ENCODE measurements at places on chromosomes 5 and 9.

- DNase-seq, result no peak
These were observed 26.6 kb downstream of the PALM2AKAP2 start for GRCh38 chr9:109806506-109807115.

DNA sequence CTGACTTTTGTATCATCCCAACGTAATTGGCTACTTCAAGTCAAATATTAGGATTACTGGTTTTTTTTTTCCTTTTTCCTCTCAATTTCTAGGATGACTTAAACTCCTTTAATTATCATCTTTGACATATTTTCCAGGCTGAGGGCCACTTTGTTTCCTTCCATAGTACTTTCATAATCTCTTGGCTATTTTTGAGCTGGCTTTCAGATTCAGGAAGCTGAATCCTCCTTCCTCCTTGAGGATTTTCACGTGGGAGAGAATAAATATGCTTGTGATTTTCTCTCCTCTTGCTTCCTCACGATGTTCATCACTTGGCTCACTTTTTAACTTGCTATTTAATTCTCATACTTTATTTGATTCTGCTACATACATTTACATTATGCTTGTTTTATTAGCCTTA is 88.1 kb downstream of the ITGA1 start:
- DNase-seq, result no peak

GRCh38 chr5:40599676-40600075 is 80.0 kb upstream of the PTGER4 start:
- DNase-seq, result no peak

- DNase-seq, result no peak
These were observed 64.7 kb downstream of the NR3C1 start for GRCh38 chr5:143338658-143339366.

DNA sequence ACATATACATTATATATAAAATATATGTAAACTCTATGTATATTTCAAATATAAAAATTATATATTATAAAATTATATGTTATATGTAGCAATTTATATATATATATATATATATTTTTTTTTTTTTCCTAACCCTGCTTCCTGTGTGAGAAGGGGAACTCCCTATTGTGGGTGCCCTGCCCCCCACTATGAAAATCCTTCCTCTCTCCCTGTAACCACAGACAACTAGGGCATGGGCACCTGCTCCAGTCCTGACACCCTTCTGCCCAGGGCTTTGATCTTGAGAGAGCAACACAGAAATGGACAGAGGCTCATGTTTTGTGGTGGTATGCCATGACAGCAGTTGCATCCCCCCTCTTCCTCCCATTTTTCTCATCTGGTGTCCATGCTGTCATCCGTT is 148.7 kb upstream of the IL12B start:
- no peak for DNase-seq

GRCh38 chr5:38018016-38018415 is 178.2 kb upstream of the GDNF start:
- no peak for DNase-seq

- no peak for DNase-seq
These were observed 46.6 kb downstream of the RMI1 start for GRCh38 chr9:84027201-84027600.

GRCh38 chr9:134944916-134945315 is 27.2 kb upstream of the FCN1 start:
- no peak for DNase-seq

- DNase-seq, result peak; percentile 12
These were observed 11.9 kb upstream of the GM2A start for GRCh38 chr5:151240924-151241635.

- DNase-seq, result no peak
These were observed 46.4 kb downstream of the CDK7 start for GRCh38 chr5:69281114-69281513.

DNA sequence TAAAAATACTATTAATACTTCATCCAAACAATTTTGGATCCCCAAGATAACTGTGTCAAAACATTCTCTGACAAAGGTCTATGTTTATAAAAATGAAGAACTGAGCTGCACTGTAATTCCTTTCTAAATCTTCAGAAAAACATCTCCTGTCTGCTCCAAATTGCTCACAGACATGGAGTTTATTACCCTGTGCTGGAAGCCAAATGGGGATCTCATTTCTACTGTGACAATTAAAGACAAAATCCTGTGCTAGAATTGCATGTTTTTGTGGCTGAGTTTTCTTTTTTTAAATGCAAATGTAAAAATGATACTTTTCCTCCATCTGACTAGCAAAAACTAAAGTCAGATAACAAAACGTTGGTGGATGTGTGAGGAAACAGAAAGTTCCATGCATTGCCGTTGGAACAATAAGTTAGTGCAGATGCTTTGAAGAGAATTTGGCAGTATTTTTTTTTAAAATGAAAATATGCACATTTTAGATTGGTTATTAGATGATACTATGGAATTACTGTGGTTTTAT is 93.5 kb downstream of the GNA14 start:
- no peak for DNase-seq

DNA sequence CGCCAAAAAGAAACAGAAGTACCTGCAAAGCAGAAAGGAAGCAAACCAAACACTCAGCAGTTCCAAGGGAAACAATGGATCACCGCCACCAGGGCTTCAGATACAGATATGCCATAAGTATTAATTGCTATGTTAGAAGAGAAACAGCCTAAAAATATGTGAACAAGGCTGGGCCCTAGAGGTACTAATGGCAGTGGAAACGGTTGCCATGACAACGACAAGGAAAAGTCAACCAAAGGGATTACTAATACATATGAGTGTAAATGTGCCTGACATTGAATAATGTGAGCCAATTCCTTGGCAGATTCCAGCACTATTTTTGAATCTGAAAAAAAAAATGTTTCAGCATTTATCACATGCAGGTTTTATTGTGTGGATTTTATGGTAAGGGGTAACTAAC is 75.0 kb downstream of the CAVIN4 start:
- no peak for DNase-seq

DNA sequence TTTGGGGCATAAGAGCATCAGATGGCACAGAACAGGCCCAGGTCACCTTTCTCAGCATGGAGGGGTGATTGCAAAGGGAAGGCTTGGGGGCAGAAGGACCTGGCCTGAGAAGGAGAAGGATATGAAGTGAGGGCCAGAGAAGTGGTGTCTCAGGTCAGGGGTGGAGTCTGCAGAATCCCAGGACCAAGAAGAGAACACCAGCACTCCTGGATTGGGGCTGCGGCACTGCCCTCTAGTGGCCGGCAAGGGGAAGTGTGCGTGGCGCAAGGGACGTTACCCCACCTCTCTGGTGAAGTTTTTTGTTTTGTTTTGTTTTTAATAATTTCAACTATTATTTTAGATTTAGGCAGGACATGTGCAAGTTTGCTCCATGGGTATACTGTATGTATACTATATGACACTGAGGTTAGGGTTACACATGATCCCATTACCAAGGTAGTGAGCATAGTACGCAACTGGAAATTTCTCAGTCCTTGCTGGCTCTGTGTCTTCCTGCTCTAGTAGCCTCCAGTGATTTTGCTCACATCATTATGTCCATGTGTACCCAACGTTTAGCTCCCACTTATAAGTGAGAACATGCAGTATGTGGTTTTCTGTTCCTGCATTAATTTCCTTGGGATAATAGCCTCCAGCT is 1548.6 kb downstream of the EFNA5 start:
- peak; percentile 21 for DNase-seq

GRCh38 chr5:41445937-41446563 is 64.4 kb downstream of the PLCXD3 start:
- DNase-seq, result no peak

GRCh38 chr5:5026409-5026785 is 113.7 kb upstream of the ADAMTS16 start:
- no peak for DNase-seq

DNA sequence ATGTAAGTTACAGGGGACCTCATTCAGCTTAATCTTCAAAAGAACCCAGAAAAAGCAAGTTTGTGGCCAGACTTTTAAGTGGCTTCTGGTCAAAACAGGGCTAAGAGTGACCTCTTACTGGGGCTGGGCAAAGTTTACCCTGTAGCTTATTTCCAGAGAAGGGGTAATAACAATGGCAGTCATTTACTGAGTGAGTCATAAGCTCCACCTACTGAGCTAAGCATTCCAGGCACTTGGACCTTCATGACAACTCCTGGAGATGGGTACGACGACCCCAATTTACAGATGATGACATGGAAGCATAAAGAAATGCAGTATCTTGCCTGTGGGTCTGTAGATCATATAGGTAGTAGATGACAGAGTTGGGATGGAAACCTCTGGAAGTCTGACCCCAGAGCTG is 4.7 kb upstream of the GPR151 start:
- no peak for DNase-seq

GRCh38 chr9:104073098-104073769 is 20.9 kb upstream of the SMC2 start:
- no peak for DNase-seq

DNA sequence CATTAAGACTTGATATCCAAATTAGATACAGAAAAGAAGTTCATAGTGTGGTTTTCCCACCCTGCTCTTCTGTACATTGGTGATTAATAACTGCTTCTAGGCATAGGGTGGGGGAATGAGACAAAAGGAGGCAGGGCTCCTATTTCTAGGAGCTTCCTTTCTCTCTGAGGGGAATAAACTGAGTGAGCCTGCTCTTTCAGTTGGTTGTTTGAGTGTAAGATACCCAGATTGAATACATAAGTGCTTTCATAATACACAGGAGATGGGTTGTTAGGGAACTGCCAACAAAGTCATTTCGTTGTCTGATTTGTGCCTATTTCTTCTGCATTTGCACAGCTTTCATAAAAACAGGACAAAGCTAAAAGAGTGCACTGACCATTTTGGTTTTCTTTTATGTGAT is 48.9 kb upstream of the TTC23L start:
- DNase-seq, result no peak

DNA sequence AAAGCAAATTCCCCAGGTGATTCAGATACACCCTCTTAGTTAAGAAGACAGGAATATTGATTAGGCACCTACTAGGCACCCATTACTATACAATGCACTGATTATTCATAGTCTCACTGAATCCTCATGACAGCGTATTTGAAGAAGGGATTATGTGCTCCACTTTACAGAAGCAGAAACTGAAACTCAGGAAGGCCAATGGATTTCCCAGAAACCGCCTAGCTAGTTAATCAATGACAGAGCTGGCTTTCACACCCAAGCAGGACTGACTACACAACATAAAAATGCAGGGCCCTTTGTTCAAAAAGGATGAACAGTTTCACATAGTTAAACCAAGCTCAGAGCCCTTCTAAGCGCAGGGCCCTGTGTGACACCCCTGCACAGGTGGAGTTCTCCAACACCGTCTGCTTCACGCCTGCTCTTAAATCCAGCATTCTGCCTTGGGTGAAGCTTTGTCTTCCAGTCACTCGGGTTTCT is 117.3 kb downstream of the TTLL11 start:
- DNase-seq, result no peak

DNA sequence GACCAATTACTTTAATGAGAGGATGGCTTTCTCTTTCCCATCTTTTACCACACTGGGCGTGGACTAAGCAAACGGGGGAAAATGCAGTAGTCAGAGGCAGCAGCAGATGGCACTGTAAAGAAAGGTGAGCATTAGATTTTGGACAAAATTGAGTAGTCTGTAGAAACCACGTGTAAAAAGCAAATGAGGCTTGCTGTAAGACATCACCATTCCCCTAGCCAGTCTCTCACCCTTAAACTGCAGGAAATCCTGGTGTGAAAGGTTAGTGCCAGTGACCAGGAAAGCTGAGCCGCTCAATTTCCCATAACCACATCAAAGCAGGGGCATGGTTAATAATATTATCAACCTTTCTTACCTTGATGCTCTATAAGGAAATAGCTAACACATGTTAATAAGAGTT is 31.8 kb downstream of the SPATA31C2 start:
- peak; percentile 42 for DNase-seq

GRCh38 chr9:33329117-33329563 is 38.8 kb downstream of the NFX1 start:
- DNase-seq, result no peak

GRCh38 chr9:76729980-76730737 is 34.1 kb upstream of the PCA3 start:
- no peak for DNase-seq

DNA sequence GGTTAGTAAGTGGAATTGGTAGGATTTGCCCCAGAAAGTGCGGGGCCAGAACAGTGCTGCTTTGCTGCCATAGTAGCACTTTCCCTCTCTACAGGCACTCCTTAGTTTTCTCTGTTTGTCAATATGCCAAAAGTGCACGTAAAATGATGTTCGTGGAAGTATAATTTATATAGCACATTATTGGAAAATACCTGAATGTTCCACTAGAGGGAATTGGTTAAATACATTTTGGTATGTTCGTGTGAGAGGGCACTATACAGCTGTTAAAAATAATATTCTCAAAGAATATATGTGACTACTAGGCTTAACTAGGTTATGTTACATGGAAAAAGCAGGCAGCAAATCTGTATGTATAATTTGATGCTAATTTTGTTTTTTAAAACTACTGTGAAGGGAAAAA is 184.0 kb upstream of the GDNF start:
- DNase-seq, result peak; percentile 4

DNA sequence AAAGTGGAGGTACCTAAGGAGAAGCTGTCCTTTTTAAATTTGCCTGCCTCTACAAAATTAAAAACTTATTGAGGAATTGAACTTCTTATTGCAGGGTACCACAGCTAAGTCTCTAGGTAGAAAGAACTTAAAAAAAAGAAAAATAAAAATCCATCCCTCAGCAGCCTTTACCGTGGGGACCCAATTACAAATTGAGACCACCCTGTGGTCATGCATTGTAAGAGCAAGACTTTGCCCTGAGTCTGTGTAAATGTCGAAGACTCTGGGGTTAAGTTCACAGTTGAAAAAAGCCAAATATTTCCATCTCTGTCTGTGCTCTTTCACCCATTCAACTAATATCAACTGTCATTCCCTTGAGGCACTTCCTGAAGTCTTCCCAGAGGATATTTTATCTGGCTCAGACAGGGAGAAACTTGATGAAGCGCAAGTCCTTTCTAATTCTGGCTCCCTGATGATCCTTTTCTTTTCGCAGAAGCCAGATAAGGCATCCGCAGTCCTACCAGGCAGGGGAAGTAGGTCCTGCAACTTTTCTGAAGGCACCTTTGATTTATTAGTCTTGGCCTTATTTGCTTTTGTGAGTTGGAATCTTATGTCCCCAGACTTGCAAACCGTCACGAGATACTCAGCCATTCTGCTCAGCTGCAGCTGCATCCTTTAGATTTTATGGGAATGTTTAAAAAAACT is 323.8 kb upstream of the WWC1 start:
- no peak for DNase-seq

- DNase-seq, result no peak
These were observed 18.0 kb upstream of the FBP2 start for GRCh38 chr9:94611638-94612068.

- DNase-seq, result no peak
These were observed 16.6 kb downstream of the STRBP start for GRCh38 chr9:123251741-123252140.

GRCh38 chr9:32340361-32340760 is 44.1 kb upstream of the ACO1 start:
- no peak for DNase-seq

DNA sequence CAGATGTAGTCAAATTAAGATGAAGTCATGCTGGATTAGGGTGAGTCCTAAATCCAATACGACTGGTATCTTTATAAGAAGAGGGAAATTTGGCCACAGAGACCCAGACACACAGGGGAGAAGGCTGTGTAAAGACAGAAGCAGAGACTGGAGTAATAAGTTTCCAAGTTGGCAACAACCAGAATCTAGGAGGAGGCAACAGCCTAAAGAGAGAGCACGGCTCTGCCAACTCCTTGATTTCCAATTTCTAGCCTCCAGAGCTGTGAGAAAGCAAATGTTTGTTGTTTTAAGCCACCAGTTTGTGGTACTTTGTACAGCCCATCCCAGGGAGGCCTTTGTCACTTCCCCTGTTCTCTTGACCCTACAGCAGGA is 74.4 kb downstream of the ATG10 start:
- DNase-seq, result no peak

- no peak for DNase-seq
These were observed 5.1 kb downstream of the SECISBP2 start for GRCh38 chr9:89323390-89323789.

All from hematopoietic multipotent progenitor cell treated with erythropoietin and hydrocortisone succinate and interleukin-3 and kit ligand, for 6 days (in vitro differentiated cells).